RKO (cell line): ENCODE measurements at places on chromosomes 13 and 19.

GRCh38 chr13:84607261-84608013 lies 725.2 kb upstream of the SLITRK1 start:
- DNase-seq, result peak; percentile 66

GRCh38 chr13:24223341-24224231 lies 63.1 kb downstream of the SPATA13 start:
- DNase-seq, result no peak

GRCh38 chr13:24323739-24324075 lies 14.3 kb downstream of the C1QTNF9 start:
- no peak for DNase-seq

GRCh38 chr13:29849731-29850212 lies 645 bp downstream of the UBL3 start:
- DNase-seq, result peak; percentile 85

DNA sequence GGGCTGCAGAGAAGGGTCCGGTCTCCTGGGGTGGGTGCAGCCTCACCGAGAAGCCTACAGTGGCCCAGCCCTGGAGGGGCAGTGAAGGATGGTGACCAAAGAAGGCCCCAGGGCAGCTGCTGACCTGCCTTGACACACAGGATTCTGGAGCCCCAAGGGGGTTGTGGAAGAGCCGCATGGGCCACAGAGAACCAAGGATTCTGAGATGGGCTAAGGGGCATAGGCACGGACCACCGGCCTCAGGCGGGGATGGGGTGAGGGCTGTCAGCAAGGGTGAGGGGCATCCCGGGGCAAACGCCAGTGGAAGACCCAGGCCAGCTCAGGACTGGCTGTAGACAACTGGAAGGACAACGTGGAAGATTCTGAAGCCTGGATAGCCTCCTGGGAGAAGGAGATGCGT lies 151.6 kb downstream of the TEX29 start:
- DNase-seq, result no peak

GRCh38 chr13:75764251-75764925 lies 128.3 kb downstream of the LMO7 start:
- DNase-seq, result no peak

DNA sequence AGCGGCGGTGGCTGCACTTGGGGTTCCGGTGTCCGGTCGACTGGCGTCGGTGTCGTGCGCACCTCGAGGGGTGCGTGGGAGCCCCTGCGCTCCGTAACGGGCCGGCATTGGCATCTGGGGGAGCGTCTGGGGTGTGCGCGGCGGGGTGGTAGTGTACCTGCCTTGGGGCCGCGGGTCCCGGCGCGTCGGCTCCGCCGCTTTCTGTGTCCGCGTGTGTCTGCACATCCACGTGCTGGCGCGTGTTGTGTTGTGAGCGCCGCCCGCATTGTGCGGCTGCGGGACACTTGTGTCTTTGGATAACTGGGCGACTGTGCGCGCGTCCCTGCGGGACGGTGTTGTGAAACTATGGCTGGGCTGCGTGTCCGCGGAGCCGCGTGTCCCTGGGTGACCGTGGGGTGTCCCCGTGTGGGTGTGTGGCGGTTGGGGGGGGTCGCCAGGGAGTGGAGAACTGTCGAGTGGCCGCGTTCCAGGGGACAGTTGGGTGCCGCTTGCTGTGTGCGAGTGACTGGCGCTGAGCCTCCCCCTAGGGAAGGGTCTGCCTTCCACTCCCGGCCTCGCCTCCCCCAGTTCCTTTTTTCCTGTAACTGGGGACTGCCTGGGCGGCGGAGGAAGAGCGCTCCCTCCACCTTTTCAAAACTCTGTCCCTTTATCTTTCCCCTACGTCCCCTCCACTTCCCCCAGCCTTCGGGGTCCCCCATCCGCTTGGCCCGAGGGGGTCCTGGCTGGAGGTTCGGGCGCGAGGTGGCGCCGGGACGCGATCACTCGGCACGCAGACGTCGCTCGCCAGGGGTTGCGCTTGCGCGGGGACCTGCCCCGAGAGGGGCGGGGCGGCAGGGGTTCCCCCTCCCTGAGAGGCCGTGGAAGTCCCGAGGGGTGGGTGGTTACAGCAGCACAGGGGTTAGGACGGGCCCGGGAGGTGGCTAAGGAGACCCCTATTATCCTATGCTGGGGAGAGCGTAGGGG lies 5.7 kb upstream of the NFIC start:
- no peak for DNase-seq

- peak; percentile 18 for DNase-seq
Observed at GRCh38 chr19:16419669-16420335, 52.0 kb downstream of the EPS15L1 start.

GRCh38 chr13:60165391-60166099 lies 1.8 kb upstream of the DIAPH3 start:
- no peak for DNase-seq

DNA sequence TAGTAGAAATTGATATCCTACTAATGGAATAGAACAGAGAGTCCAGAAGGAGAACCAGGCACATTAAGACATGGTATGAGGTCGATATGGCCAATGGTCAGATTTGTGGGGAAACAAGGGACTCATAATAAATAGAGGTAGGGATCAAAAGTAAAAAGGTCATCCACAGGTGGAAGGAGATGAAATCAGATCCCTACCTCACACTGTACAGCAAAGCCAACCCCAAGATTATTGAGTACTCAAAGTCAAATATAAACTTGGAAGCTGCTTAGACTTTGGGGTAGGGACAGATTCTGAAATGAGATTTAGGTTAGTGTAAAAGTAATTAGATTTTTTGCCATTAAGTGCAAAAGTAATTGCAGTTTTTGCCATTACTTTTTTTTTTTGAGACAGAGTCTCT lies 40.7 kb downstream of the BICRA start:
- no peak for DNase-seq

DNA sequence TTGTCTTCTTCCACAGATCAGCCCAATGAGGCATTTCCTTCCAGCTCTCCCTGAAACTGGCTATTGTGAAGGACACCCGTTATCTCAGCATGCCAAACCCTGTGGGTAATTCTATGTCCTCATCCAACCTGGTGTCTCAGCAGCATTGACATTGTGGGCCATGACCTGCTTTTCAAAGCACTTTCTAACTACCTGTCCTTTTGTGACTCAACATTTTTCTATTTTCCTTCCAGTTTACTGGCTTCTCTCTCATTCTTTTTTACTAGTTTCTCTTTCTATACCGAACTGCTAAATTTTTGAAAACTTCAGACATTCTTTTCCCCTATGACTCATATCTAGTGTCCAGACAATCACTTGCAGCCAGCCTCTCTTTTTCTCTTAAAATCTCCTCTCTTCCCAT lies 136.4 kb upstream of the HTR2A start:
- DNase-seq, result no peak

DNA sequence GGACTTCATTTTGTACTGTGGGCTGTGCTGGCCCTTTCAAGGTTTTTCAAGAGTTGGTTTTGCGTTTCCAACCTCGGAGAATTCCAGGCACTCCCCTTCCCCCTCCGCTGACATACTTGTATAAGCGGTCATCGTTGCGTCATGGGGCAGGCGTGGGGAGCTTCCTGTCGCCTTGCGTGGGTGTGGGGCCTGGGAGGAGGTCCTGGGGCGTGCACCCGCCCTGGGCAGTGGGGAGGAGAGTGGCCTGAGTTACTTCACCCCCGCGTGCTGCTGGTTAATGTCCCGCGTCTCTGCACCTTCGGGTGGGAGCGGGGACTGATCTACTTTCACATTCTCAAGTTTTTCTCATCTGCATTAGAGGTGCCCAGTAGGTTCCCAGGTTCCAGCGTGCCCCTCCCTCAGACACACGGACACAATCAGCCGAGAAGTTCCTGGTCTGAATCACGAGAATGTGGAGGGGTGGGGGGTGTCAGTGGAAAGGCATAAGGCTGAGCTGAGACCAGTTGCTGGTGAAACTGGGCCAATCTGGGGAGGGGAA lies 4.1 kb downstream of the IER2 start:
- peak; percentile 93 for DNase-seq

DNA sequence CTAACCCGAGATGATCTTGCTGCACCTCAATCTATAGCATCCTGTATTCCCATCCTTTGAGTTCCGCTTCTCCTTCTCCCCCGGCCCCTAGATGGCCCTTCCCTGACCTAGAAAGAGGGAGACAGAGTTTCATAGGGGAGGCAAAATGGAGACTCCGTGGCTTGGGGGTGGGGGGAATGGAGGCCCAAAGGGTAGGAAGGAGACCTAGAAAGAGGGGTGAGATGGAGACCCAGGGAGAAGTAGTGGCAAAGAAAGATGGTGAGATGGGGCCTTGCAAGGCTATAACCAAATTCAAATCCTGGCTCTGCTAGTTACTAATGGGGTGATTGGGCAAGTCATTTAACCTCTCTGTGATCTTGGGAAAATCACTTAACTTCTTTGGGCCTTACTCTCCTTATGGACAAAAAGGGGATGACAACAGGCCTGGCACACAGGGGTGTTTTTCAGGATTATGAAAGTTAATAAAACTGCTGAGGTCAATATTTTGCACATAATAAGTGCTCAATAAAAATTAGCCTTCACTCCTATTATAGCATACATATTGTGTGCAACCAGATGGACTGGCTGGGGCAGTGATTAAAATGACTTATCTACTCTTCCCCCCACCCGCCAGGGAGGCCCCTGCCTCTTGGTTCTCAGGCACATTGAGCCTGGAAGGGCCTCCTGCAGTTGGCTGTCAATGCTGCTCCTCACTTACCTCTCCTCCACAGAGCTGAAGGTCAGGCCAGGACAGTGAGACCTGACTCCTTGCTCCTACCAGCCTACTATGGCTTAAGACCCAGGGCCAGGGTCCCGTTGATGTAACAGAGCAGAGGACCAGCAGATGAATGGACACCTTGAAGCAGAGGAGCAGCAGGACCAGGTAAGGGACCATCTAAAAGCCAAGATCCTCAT lies 633 bp downstream of the SPHK2 start:
- peak; percentile 52 for DNase-seq

DNA sequence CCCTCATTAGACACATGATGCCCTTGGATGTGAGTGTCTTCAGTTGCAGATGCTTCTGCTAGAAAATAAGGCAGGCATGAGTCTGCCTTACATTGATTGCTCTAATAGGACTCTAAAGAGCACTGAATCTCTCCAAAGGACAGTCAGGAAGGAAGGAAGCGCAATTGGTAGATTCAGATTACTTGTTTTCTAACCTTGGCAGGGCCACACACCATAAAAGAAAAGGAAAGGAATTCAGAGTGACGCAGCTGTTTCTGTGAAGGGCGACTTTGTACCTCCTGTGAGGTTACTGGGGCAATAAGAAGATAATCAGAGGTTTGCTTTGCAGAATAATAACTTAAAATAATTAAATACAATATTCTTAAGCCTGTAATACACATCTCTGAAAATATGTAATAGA lies 48.0 kb downstream of the FRY start:
- DNase-seq, result no peak

DNA sequence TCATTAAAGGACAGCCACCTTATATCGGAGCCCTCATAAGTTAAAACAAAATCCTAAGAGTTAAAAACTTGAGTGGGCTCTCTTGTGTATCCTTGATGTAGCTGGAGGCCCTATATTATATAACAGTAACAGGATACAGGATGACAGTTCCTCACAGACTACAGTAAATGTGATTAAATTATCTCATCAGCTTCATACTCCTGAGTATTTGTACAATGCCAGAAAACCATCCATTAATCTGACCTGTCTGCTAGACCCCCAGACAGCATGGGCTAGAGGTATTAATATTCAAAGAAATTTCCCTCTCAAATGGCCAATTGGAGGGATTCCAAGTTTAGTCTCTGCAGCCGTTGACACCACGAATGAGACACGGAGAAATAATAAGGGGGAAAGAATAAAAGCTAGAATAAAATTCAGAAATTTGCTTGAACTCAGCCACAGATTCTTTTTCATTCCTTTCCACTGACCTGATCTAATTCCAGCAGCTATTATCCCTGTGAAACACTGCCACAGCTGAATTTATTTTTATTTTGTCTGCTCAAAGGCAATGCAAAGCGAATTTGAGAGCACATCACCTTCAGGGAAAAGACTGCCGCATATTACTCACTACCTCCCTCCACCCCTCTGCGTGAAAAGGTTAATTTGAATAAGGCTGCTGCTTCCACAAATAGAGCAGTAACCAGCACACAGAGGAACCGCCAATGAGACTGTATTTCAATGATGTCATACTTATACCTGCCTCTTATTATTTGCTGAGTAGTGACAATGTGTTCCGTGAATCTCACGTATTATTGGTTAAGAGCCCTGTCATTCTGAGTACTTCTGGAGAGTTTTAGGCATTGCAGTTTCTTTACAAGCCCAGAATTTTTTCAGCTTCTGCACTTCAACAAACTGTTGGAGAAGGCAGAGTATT lies 155.9 kb upstream of the KLF12 start:
- peak; percentile 18 for DNase-seq

DNA sequence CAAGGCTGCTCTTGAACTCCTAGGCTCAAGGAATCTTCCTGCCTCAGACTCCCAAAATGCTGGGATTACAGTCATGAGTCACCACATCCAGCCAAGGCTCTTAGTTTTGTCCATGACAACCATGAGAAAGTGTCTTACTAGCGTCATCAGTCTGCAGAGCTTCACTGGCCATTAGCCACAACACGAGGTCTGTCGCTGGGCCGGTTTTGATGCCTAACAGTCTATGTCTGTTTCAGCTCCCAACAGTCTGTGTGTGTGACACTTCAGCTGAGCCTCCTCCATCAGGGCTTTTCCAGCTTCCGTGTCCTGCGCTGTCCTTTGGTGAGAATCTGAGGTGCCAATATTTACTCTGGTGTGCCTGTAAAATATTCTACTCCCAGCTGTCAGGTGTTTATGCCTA lies 47.6 kb downstream of the CEP89 start:
- DNase-seq, result peak; percentile 16

- DNase-seq, result no peak
Observed at GRCh38 chr19:51586103-51586728, 15.1 kb downstream of the ZNF175 start.

DNA sequence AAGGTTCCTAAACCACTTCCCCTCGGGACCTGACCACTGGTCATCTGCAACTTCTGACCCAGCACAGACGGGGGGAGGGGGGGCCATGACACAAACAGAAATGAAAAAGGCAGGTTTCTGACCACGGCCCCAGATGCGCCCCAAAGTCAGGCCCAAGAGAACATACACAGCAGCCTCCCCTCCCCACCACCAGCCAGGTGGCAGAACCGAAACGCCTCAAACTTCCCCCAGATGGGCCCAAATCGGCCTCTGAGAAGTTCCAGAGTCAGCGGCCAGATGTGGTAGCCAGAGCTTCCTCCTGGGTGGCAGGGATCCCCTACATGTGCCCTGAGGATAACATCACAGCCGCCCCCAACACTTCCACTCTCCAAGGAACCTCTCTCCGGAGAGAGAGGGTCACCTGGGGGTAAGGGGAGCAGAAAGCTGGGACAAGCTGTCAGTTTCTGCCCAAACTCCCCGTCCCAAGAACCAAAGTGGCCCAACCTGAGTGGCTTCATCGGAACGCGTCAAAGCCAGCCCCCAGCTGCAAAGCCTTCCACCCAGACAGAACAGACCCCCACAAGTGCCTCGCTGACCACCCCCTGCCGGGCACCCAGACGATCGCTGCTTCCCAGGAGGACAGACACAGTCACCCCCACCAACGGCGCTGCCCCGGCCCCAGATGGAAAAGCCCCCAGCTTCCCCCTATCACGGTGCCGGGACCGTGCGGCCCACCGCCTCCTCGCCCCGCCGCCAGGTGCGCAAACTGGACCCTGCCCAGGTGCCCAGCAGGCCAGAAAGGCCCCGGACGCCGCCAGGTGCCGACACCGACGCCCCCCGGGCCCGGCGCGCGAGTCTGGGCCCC lies 800 bp downstream of the ELL start:
- DNase-seq, result peak; percentile 28

- DNase-seq, result no peak
Observed at GRCh38 chr13:99027661-99028425, 50.0 kb upstream of the DOCK9 start.

- no peak for DNase-seq
Observed at GRCh38 chr13:110246530-110246929, 60.4 kb downstream of the COL4A1 start.
